ENCODE measurements at places on chromosomes 11 and 22.

- no peak for DNase-seq
These were observed 130.1 kb upstream of the ZC3H12C start for GRCh38 chr11:109963101-109963500.

- no peak for DNase-seq
These were observed 45.5 kb downstream of the NRXN2 start for GRCh38 chr11:64677441-64678023.

DNA sequence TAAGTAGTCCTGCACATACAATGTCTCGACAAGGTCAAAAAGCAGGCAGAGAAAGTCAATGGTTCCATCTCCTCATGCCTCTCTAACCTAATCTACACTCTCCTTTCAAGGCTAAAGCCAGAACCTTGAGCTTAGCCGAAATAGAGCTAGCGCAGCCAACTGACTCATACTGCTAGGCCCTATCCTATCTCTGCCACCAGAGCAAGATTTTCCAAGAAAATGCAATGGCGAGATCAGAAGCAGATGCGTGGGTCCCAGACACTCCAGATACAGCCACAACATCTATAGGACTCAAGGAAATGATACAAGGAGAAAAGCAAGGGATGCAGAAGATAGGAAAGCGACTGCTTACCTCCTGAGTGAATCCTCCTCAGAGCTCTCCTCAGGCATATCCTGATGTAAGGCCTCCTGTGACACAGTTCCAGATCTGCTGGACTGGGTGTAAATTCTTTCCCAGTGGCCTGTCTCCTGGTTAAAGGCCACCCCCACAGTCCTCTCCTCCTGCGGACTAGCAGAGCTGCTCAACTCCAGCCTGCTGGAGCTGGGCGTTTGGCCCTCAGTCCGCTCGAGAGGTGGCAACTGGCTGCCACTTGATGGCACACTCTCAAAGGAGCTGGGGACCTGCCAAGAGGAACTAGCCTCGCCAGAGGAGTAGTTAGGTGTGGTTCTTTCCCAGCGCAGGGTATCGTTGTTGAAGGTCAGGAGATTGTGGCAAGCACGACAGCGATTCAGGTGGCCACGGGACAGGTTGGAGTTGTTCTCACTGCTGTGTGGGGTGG is 52.0 kb downstream of the AMBRA1 start:
- no peak for DNase-seq

DNA sequence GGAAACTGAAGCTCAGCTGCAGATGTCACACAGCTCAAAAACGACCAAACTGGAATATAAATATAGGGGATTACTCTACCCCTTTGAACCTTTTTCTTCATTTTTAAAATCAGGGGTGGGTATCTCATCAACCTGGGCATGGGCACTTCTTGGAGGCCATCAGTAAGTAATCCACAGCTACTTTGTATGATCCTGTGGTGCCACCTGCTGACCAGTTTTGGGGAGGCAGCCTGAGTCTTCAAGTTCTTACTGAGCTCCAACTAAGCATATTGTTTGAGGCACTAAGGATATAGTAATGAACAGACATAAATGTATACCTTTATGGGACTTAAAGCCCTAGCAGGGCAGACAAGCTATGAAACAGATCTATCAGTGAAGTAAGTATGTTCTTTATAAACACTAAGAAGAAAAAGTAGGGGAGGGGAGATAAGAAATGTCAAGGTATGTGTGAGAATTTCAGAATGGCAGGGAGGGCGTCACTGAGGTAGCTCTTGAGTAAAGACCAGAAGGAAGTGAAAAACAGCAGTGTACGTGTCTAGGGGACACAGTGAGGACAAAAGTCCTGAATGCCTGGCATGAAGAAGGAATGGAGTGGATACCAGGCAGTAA is 18.4 kb downstream of the TUB start:
- DNase-seq, result peak; percentile 43

GRCh38 chr22:38270091-38270992 is 2.5 kb downstream of the TMEM184B start:
- DNase-seq, result no peak

GRCh38 chr11:6622261-6623171 is 3.3 kb upstream of the TPP1 start:
- DNase-seq, result no peak

DNA sequence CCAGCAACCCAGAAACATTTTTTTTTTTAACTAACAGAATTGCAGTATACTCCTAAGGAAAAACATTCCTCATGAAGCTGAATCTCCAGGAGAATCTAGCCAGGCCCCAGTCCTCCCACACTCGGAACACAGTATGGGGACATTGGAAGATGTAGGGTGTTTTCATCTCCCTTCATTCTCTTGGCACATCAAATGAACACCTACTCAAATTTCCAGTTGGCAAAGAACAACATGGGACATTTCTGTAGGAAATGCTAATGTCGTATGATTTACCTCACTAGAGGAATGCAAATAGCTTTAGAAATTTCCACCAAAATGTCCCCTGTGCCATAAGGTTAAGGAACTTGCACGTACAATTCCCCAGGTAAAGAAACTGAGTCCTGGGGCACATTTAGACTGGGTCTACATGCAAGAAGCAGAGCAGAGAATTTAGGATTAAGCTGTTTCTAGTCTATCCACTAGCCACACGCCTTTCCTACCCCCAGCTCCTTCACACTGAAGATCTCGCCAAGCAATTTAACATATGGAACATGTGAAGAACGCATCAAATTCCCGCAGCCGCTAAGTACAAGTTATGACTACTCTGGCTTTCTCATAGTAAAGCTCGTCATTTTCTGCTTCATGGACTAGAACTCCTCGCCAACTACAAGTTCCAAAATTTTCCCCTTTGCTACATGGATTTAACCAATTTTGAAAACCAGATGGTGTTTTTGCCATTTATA is 2.9 kb upstream of the CADM1 start:
- no peak for DNase-seq

- DNase-seq, result no peak
These were observed 147.8 kb downstream of the COMMD9 start for GRCh38 chr11:36141196-36141953.

DNA sequence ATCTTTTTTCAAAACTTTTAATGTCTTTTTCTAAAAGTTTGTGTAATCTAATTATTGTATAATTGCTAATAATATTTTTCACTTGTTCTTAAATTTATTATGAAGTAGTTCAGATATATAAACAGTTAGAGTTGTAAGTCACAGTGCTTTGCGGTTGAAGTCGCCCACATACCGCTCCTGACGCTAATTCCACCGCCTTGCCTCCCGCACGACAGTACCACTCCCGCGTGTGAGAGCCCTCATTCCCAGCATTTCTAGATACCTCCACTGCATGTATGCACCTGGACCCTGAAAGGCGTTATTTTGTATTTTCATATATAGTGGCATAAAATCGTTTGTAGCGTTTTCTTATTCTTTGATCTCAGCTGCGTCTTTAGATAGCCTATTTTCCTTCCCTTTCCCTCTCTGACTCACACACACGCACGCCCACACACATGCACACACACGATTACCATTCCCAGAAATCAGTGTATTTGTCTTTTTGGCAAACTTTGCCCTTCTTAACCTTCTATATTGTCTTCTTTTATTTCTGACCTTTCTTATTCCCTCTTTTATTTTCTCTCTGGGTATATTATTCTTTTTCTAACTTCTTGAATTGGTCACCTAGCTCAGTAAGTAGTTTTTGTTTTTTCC is 56.4 kb upstream of the PITPNB start:
- no peak for DNase-seq

DNA sequence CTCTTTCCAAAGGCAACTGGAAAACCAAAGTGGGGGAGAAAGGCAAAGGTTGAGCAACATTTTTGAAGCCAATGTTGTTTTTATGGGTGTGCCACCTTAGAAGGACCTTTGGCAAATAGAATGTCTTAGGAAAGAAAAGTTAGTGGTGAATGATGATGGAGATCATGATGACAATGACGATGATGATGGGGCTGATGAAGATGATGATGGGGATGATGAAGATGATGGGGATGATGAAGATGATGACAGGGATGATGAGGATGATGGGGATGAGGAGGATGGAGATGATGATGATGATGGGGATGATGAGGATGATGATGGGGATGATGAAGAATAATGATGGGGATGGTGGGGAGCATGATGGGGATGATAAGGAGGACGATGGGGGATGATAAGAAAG is 78.4 kb upstream of the MTMR2 start:
- DNase-seq, result no peak

DNA sequence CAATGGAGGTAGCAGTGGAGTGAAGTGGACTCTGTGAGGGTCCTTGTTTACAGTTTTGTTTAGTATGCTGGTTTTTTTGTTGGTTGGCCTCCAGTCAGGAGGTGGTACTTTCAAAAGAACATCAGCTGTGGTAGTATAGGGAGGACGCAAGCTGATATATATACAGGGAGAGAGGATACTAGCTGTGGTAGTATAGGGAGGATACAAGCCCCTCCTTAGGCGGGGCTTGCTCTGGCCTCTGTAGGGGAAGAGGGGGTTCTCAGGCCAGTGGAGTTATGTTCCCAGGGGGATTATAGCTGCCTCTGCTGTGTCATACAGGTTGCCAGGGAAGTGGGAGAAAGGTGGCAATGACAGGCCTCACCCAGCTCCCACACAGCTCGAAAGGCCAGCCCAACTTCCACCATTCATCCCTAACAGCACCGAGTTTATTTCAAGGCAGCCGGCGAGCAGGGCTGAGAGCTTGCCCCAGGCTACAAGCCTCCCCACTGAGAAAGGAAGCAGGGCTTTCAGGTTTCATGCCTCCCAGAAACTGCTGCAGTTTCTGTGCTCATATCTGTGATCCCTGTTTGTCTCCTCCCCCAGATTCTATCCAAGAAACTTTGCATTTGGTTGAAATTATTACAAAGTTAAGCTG is 10.4 kb downstream of the OR52E6 start:
- no peak for DNase-seq

Measured in activated T-helper 1 cell treated with anti-CD3 and anti-CD28 coated beads, Interleukin-12 subunit alpha, Interleukin-12 subunit beta, Interleukin-2, Interleukin-4 antibody, amounts not matched to agents 30 ng/mL and 10 ng/mL and 1 ng/mL, durations not matched to agents 14 hours and 24 hours and 36 hours (primary cell).